SW 1271 (cell line): ENCODE measurements at places on chromosomes 4 and X.
A peak's percentile ranks its signal among the peaks of the same experiment; 100 is the strongest.

GRCh38 chrX:25004040-25004439 lies 11.7 kb downstream of the ARX start:
- no peak for DNase-seq

DNA sequence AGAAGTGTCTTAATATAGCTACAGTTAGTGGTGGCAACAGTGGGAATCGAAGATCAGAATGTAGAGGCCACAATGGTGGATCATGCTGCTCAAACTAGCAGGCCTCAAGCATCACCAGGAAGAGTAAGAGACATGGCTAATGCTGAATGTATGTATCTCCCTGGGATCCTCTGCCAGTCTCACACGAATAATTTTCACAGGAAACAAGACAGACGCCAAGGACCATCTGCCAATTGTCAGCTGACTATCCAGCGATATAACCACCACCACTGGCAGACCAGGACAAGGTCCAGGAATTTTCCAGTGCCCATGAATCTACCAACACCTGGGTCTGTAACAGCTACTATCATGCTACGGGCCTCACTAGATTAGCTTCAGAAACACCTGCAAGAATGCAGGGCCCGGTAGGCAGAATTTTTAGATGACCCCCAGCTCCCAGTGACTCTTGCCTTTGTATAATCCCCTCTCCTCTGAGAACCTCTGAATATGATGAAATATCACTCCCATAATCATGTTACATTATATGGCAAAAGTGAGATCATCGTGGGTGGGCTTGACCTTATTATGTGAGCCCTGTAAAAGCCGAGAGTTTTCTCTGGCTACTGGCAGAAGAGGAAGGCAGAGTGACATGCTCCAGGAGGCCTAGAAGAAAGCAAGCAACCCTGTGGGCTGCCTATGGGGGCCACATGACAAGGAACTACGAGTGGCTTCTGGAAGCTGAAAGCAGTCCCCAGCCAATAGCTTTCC lies 429.8 kb downstream of the BCOR start:
- DNase-seq, result no peak

DNA sequence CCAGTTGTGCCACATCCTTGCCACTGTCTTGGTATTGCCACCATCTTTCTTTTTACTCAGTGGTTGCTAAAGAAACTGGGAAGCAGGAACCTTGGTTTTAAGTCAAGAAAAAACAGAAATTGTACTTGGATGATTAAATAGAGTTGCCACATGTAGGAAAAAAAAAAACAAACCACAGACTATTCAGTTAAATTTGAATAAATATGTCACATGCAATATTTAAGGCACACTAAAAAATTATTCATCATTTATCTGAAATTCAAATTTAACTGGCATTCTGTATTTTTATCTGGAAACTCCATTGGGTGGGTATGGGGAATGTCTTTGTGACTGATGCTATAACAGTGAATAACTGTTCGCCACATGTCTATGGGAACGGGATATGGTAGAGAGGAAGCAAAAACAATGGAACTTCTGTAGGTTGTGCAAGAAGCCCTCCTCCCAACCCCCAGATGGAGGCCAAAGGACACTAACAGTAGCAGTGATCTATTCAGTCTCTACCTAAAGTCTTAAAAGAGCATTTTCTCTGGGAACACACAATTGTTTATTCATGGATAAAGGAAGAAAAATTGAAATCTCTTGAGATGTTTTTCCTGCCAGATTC lies 57.0 kb upstream of the PLAC8 start:
- no peak for DNase-seq

GRCh38 chr4:113080050-113080449 lies 30.6 kb downstream of the ANK2 start:
- no peak for DNase-seq

DNA sequence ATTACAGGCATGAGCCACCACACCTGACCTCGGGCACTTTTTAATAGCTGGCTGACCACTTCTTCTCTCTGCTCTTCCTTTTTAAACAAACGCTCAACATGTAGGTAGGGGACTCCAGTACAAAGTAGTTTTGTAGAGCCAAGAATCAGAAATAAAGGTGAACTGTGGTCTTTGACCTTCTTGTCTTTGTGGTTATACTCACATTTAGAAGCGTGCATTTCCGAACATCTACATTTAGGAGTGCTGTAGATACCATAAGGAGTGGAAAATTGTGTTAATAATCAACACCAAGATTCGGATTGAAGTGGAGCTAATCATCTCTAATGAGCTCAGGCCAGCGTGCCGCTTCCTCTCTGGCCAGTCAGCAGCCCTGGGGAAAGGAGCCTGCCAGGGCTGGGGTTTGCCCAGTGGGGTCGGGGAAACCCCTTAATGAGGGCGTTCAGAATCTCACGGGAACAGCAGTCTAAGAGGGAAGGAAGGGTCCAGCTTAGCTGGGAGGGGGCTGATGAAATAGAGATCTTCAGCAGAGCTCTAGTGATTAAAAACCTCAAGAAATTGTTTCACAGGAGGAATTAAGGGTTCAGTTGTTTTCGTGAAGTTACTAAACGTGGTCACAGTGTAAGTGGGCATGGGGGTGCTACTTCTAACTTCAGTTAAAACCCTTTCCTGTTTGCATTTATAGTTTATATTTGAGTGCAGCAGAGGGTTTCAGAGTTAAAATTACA lies 81.2 kb downstream of the GAB1 start:
- DNase-seq, result no peak

DNA sequence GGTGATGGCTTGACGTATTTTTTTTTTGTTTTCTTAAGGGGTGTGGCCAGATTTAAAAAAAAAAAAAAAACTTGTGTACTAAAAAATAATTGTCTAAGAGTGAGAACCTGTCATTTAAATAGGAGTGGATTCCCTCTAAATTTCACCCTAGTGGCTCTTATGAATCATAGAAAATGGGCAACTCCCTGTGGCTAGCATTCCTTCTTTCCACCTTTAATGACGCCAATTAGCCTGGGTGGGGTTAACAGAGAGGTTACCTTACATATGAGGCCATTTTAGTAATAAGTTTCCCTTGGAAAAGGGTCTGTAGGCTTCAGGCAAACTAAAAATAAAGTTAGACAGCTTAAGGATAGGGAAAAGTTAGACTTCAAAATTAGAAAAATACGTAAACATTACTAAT lies 223.5 kb upstream of the FAM241A start:
- no peak for DNase-seq

DNA sequence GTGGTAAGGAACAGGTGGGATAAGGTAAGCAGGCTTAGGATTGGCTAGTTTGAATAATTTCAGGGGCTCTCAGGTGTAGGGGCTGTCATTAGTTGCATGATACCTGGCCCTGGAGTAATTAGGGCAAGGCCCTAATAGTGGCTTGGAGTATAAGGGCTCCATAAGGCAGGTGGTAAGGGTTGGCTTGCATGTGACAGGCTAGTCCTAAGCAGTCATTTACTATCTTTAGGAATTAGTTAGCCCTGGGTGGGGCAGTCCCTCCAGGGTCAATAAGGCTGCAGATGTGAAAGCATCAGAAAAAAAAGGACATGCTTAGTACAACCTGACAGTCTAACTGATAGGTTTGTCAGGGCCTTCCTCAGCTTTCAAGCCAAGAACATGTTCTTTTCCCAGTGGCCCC lies 7.8 kb upstream of the TMPRSS11D start:
- no peak for DNase-seq

- no peak for DNase-seq
Observed at GRCh38 chrX:150779385-150779784, 86.2 kb downstream of the MTMR1 start.

DNA sequence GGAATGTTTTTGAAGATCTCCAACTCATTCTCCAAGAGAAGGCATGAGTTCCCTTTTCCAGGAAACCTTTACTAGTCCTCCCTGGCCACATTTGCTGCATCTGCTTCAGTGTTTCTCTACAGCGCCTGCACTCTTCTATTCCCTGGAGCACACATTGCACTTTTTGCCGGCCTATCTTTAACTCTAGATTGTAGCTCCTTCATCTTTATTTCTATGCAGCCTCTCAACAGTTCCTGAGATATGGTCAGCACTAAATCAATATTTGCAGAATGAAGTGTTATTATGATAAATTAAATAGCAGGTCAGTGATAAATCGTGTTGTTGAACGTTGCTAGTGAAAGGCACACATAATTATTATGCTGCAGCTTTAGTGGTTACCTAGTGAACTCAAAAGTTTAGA lies 88.3 kb downstream of the VCX3A start:
- DNase-seq, result no peak

- DNase-seq, result no peak
Observed at GRCh38 chrX:1086444-1087409, 125.7 kb downstream of the CRLF2 start.

- DNase-seq, result no peak
Observed at GRCh38 chr4:76872556-76872955, 25.4 kb downstream of the SOWAHB start.

DNA sequence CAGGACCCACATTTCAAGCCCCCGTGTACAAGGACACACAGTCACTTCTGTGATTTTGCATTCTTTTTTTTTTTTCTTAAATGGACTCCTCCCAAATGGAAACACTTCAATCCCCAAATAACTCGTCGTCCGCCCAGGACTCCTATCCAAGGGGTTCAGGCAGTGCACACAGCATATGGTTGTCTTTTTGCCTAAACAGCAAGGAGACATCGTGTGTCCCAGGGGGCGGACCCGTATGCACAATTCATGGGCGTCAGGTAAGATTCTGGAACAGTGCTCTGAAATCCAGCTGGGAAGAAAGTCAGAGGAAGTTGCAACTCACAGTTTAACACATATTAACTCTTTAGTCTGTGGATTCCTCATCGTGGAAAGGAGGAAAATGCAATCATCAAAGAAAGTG lies 231.3 kb downstream of the SHOX start:
- DNase-seq, result no peak

DNA sequence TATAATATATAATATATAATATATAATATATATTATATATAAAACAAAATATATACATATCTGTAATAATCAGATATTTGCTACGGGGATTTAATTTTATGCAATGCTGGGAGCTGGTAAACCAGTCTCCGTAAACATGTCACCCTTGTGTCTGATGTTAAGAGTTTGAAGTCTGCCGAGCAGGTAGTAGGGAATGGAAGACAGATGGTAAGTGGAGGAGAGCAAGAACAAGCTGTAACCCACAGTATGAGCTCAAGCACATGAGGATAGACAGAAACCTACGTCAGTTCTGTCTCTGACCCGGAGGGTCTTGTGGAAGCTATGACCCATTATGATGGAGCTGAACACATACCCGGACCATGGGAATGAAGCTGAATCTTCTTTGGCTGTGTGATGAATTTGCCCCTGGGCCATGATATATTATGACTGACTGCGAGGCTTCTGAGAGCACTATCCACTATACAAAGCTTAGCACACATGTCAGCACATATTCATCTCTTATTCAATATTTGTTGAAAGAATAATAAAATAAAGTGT lies 46.2 kb downstream of the TIGD2 start:
- DNase-seq, result no peak

DNA sequence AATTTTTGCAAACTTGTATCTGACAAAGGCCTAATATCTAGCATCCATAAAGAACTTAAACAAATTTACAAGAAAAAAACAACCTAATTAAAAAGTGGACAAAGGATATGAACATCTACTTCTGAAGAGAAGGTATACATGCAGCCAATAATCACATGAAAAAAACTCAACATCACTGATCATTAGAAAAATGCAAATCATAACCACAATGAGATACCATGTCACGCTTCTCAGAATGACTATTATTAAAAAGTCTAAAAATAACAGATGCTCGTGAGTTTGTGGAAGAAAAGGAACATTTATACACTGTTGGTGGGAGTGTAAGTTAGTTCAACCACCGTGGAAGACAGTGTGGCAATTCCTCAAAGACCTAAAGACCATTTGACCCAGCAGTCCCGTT lies 24.0 kb downstream of the CEP44 start:
- DNase-seq, result no peak

GRCh38 chr4:16079046-16079445 lies 4.8 kb downstream of the PROM1 start:
- no peak for DNase-seq

DNA sequence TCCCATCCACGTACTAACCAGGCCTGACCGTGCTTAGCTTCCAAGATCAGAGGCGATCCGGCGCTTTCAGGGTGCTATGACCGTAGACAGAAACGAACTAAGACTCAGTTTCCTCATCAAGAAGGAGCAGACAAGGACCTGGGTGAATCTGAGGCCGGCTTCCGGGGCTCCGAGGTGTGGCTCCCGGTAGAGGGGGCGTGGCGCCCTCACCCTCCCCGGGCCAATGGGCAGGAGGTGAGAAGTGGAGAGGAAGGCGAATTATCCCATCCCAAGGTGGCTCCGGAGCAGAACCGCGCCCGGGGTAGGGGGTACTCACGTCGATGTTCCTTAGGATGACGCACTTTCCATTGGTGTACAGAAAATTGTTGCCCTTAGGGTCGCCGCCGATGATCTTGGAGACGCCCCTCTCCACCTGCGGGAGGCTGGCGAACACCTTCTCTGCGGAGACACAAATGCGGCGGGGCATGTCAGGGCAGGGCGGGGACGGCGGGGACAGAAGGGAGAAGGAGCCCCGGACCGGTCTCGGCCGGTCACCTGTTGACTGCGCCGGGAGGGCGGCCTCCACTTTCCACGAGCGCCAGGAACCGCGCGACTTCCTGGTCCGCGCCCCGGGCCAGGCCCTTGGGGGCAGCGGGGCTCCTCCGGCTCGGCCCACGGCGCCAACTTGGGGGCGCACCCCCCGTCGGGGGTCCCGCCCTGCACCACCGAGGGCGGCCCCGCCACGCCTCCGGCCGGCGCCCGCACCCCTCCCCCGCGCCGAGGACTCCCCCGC lies 616 bp downstream of the WDR1 start:
- DNase-seq, result peak; percentile 51

- DNase-seq, result no peak
Observed at GRCh38 chr4:14371131-14371530, 631.1 kb upstream of the CPEB2 start.

GRCh38 chr4:93912146-93912545 lies 83.6 kb downstream of the ATOH1 start:
- DNase-seq, result no peak

- DNase-seq, result no peak
Observed at GRCh38 chrX:56975611-56976010, 19.7 kb downstream of the SPIN3 start.

GRCh38 chrX:311156-312129 lies 7.2 kb downstream of the GTPBP6 start:
- no peak for DNase-seq

DNA sequence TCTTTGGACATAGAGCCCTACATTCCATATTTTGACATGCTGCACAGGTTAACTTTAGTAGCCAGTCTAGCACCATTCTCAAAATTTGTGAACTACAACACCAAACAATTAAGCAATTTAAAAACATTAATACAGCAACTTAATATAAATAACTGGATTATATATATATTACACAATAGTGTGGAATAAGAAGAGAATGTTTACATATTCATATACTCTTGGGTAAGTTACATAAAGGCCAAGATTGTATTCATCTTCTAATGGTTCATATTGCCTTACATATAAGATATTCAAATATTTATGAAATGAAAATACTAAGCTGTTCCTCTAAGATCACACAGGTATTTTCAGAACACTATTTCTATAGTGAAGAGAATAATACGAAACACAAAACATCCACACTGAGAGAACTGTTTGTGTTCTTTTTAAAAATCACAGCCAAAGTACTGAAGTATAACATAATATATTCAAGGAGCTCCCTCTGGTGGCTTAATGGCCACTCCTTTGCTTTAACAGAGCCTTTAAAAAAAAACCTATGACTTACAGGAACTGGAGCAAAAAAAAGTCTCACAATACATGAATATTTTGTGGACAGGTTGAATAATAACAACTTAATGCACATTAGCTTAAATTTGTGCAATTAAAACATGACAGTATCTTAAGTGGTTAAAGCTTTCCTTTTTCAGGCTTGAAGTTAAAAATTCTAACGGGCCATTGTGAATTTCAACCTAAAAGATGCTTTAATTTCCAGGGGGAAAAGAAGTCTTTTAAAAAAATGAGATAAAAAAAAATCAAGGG lies 46.2 kb downstream of the NEK1 start:
- DNase-seq, result peak; percentile 45

- no peak for DNase-seq
Observed at GRCh38 chr4:1830234-1830633, 25.7 kb downstream of the LETM1 start.
